ENCODE measurements at places on chromosomes 6 and 20.

GRCh38 chr6:106918115-106918514, 56.4 kb downstream of the CD24 start:
- DNase-seq: no peak

GRCh38 chr6:125421836-125422235, 120.1 kb upstream of the HDDC2 start:
- DNase-seq: no peak

- DNase-seq: no peak
These were observed 6.8 kb downstream of the CGA start for GRCh38 chr6:87088076-87088475.

DNA sequence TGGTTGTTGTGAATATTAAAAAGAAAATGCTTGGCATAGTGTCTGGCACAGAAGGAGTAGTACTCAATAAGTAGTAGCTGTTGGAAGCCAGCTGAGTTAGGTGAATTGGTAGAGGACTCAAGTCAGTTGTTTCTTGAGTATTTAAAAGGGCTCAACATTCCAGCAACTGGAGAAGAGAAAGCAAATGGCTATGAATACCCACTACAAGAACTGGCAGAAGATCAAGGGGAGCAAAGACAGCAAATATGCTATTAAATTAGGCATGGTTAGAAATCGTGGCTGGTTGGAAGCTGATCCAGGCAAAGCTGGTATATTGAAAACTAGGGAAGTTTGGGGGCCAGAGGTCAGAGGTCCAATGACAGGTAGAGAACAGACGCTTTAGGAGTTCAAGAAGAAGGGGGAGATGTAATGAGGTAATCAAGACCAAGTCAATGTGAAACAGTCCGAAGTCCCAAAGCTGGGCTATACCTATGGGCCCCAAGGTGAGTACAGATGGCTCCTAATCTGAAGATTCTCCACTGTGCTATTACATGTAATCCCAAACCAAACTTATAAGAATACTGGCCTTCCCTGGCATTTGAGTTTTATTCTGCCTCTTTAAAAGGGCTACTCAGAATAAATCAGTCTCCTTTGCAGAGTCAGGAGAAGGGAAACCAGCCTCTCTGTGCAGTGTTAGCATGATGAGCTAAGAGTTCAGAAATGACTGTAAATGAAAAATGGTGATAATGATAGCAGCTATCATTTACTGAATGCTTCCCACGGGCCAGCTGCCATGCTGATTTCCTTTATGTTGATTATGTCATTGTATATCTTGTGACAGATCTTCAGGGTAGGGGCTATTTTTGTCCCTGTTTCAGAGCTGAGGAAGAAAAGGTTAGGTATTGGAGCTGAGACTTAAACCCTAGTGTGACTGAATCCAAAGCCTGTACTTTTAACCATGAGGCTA, 122.3 kb downstream of the ANKS1A start:
- DNase-seq: no peak

- no peak for DNase-seq
These were observed 63.5 kb downstream of the LRFN2 start for GRCh38 chr6:40523505-40524172.

DNA sequence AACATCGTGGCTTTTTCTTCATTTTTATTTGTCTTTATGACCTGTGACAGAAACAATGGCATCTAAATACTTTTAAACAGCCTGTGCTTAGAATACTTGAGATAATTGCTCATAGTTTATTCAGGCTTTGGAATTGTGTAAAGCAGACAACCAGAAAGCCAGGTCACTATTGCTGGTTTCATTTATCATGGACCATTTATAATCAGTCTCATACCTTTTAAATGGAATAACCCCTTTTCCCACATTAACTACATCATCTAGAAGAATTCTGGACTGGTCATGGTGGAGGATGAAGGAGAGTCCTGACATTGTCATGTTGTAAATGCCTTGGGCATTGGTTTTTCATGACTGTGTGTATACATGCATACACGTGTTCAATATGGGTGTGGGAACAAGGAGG, 661.5 kb downstream of the EPM2A start:
- no peak for DNase-seq

GRCh38 chr6:159174263-159174969, 5.2 kb downstream of the FNDC1 start:
- DNase-seq: peak; percentile 42

DNA sequence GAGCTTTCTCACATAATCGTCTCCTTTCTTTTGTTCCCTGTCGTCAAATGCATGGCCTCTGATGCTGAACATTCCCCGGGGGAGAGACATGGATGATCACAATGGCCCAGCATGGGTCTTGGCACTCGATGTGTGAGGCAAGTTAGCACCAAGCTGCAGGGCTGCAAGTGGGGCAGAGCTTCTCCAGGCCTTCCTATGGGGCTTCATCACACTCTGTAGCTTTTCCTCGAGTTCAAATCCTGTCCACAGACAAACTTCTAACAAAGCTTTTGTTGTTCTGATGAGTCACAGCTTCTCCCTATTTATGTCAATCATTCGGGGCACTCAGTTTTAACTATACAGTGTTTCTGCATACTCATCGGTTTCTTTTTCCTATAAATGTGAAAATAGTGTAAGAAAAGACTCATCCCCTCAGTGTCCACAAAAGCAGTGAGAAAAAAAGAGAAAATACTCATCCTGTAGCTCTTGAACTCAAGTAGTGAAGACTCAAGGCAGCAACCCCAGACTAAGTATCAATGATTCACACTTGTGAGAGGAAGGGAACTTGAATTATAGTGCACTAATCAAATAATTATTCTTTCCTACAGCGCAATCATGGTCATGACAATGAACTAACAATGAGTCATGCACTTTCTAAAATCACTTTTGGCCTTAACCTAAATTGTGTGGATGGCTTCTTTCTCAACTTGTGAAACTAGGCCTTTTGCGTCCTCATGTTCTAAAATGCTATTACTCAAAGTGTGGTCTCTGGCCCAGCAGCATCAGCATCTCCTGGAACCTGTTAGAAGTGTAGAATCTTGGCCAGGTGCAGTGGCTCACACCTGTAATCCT, 68.4 kb upstream of the NOX3 start:
- DNase-seq: no peak
